Left forelimb (tissue), 1 donor: ENCODE measurements at places on chromosomes 3 and 15.

GRCh38 chr3:126030455-126030854 is 53.5 kb downstream of the SLC41A3 start:
- no peak for DNase-seq

DNA sequence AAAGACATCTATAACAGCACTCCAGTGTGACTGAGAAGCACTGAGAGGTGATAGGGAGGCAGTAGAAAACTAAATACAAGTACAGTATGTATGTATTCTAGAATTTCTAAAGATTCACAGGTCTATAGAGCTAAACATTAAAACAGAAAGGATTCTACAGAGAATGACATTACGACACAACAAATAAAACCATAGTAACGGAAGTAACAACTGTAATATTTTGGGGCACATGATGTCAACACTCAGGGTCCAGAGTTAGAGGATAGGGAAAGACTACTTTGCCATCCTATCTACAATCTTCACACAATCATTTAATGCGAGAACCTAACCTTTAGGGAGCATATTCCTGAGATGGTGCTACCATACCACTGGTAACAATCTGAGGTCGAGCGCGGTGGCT is 13.6 kb downstream of the UBXN7 start:
- no peak for DNase-seq

GRCh38 chr3:194014756-194015155 is 121.2 kb upstream of the HES1 start:
- no peak for DNase-seq

DNA sequence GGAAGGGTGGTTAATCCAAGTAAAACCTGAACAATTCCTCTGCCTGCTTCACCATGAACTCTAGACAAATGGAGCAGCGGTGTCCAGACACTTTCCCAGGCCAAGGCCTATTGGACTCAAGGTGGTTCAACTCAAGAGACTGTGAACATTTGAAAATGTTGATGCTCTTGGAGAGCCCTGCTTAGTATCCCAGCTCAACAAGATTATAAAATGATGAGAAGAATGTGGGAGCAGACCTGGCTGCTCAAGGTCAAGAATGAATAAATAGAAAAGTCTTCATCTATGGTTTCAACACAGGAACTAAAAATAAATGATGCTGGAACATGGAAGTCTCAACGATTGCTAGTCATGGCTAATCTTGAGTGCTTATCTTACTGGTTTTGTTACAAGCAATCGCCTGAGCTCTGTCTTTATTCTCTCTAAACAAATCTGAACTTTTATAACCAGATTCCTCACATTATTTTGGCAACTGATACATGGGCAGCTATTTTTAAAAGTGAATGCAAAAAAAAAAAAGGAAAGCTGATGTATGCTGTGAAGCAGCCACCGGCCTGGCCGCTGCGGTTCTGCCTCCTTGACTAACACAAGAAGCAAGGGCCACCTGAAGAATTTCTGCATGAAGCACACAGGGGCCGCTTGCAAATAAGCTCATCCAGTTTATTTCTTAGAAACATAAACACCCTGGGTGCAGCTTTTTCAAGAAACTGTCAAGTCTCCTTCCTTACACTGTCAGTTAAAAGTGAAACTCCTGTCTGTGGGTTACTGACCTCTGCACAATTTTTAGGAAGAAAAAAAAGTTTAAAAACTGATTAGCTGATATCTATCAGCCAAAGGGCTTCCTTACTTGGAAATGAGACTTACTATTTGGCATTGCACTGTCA is 120.1 kb upstream of the ARHGEF3 start:
- DNase-seq = no peak

DNA sequence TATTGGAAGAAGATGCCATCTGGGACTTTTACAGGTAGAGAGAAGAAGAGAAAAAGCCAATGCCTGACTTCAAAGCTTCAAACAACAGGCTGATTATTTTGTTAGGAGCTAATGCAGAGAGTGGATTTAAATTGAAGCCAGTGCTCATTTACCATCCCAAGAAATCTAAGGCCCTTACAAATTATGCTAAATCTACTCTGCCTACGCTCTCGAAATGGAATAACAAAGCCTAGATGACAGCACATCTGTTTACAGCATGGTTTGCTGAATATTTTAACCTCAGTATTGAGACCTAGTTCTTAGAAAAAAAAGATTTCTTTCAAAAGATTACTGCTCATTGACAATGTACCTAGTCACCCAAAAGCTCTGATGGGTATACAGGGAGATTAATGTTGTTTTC is 16.2 kb downstream of the ARL14 start:
- no peak for DNase-seq

DNA sequence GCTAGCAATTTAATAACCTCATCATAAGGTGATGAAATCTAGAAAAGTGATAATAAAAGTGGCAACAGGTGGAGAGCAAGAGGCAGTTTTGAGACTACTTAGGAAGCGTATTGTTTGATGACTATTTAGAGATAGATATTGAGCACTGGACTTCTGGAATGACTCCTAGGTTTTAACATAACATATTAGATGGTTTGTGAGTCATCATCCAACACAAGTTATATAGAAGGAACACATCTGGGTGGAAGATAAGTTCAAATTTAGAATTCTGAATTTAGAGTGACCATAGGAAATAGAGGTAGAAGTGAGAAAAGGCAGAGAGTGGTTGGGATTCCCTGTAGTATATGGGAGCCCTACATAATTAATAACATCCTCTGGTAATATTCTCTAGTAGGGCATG is 282.8 kb upstream of the ALCAM start:
- DNase-seq = no peak

DNA sequence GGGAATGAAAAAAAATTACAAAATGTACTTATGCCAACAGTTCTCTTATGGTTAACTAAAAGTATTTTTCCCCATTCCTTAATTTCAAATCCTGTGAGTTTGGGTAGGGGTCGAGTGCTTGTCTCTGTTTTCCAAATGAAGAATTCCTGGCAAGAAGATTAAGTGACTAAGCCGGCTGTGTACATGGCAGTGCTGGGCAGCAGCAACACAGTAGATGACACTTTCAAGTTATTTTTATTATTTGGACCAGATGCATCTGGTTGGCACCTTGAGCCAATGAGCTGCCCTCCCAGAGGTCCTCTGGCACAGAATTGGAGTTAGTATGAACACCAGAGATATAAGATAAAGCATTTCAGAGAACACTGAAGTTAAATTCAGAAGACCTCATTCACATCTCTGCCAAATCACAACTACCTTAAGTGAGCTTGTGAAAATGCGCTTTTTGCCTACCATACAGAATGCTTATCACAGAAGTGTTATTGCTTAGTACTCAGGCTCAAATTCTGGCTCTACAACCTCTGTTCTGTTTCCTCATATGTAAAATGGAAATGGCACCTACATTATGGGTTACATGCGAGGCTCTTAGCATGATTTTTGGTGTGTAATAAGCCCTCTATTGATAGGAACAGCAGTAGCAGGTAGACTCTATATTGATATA is 256.9 kb downstream of the UBE2E2 start:
- no peak for DNase-seq

DNA sequence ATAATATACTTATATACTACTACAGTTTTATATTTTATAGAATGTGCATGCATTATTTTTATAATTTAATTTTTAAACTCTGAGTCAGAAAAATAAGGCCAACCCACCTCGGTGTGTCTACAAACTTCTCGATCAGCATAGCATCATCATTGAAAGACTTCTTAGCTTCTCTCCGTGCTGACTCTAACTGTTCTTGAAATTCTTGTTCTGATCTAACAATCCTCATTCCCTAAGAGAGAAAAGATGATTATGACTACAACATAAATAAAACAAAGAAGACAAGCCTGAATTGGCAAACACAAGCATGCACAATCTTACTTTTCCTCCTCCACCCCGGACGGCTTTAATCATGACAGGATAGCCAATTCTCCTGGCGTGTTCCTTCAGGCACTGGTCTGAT is 28.4 kb downstream of the MCCC1 start:
- DNase-seq = no peak

DNA sequence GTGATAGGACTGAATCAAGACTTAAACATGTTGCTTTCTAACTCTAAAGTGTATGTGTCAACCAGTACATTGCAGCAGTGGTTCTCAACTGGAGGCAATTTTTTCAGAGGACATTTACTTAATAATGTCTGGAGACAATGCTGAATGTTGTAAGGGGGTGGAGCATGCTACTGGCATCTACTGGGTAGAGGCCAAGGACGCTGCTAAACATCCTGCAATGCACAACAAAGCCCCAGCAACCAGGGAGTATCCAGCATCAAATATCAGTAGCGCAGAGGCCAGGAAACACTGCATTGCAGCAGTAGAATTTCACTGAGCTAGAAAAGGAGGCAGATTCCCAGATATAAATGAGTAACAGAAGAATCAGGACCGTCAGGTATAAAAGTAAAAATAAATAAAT is 79.8 kb upstream of the GRM7 start:
- DNase-seq = no peak

- DNase-seq = no peak
Measured at GRCh38 chr3:160210799-160211221, 14.4 kb upstream of the C3orf80 start.

- no peak for DNase-seq
Measured at GRCh38 chr3:117278424-117279190, 569.0 kb downstream of the TUSC7 start.

DNA sequence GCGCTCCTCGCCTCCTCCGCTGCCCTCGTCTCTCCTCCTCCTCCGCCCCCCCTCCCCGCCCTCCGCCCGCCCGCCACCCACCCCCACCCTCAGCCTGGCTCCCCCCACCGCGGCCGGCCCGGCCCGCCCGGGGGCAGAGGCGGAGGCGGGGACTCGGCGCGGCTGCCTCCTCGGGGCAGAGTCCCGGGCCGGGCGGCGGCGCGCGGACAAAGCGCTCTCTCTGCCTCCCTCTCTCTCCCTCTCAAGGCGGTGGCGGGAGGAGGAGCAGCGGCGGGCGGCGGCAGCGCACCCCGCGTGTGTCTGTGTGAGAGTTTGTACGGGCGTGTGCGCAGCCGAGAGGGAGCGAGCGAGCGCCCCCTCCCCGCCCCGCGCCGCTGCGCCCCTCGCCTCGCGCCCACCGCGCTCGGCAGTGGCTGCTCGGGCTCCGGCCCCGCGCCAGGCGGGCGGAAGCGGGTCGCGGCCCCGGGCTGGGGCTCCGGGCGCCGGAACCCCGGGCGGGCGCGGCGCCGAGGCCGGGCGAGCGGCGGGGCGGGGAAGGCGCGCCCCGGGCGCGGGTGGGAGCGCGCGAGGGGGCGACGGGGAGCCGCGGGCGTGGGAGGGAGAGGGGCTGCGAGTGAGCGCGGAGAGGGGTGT is at the start of gene IGF2BP2:
IGF2BP2 (minus strand) TSS at position 37 of the 633 bp plus-strand sequence. CDS start 82 bp downstream, outside the sequence.
- peak; percentile 91 for DNase-seq

DNA sequence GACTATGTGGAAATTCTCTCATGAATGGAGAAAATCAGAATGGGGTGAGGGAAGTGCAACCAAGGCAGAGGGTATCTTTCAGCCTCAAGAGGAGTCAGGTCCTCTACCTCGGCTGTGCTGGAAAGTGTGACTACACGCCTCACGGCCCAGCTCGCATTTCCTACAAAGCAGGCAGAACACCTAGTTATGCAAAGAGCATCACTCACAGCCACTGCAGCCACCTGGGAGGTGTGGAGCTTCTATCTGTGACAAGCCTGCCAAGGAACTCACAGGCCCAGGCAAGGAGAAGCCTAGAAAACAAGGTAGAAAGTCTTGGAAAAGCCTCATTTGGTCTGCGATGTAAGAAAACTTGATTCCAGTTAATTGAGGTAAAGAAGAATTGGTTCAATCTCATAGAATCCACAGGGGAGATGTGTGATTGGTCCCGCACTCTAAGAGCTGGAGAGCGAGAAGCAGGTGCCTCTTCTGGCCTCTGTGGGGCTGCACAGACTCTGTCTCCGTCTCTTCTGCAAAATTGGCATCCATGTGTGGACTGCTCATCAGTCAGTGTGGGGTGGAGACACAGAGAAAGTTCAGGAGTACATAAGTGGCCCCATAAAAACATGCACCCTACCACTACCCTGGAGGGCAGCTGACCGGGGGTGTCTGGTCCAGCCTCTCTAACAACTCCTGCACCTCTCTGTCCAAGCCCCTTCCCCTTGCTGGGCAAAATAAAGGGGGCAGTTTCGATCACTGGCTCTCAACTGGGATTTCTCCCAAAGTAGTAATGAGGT is 76.8 kb downstream of the TAMM41 start:
- DNase-seq = no peak

DNA sequence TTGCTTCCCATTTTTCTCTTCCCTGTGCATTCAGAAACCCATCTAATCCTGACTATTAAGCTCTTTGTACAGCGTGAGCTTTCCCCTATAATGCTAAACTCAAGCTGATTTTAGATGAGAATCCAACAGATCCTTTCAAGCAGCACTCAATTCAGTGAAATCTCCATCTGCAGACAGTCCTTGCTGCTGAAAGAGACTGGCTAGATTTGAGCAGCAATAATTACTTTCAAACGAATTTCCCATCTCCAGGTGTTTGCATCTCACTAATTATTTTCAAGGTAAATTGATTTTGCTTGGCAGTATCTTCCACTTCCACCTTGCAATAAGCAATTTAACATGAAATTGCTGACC is 49.5 kb upstream of the SLC7A14 start:
- no peak for DNase-seq

DNA sequence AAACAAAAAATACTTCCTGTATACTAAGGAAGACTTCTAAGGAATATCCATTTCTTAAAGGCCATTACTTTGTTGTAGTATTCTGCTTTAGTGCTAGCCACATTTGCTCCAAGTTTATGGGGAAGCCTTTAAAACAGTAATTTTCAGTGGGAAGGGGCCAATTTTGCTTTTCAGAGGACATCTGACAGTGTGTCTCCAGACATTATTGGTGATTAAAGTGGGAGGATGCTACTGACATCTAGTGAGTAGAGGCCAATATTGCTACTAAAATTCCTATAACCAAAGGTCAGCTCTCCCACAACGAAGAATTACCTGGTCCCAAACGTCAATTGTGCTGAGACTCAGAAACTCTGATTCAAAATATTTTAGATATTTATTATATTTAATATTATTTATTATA is 24.8 kb downstream of the SLC28A2 start:
- DNase-seq = no peak

GRCh38 chr3:15646851-15647511 is 45.4 kb downstream of the BTD start:
- peak; percentile 69 for DNase-seq

DNA sequence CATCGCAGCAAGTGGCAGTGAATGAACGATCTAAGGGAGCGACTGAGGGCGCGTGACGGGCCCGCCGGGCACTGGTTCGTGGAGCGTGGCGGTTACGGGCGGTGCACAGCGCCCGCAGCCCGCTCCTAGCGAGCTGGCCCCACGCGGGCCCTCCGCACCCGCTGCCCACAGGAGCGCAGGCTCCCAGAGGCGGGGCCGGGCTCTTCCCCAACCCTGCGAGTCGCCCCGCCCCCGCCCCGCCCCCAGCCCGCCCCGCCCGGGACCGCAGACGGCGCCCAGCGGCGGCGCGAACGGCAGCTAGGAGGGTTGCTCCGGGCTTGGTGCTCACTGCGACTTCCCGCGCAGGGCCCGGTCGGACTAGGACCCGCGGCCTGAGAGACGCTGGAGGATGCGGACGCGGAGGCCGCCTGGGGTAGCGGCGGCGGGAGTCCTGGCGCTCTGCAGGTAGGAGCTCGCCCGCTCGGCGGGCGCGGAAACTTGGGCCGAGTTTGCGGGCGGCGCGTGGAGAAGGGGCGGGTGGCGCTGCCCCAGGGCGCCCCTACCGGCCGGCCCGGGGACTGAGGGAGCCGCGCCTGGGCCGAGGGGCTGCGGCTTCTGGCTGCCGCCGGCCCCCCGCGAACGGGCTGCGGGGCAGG is at the start of gene C15orf39:
C15orf39 (plus strand) TSS at position 267 of the 635 bp plus-strand sequence. CDS start 4,167 bp downstream, outside the sequence.
- peak; percentile 92 for DNase-seq

- DNase-seq = no peak
Measured at GRCh38 chr15:27796405-27797320, 302.5 kb downstream of the OCA2 start.

GRCh38 chr3:72418856-72419255 is 429.4 kb downstream of the SHQ1 start:
- DNase-seq = no peak

- no peak for DNase-seq
Measured at GRCh38 chr15:74220475-74221248, 15.5 kb upstream of the CCDC33 start.
